Heart right ventricle (tissue), 16 donors: ENCODE measurements at places on chromosomes 2 and 18. TPM values are rescaled to one million over a fixed set of nuclear protein-coding genes. Genes with fewer than 3 reads are reported as not detected.

RMDN2 gene
- total RNA-seq = 4.4 TPM

TGFA gene
- total RNA-seq = 3.3 TPM

STARD6 gene
- not detected for total RNA-seq

CCDC74B gene
- total RNA-seq = 0.25 TPM

PCARE gene
- 0.36 TPM for total RNA-seq
